Hematopoietic multipotent progenitor cell treated with erythropoietin and hydrocortisone succinate and interleukin-3 and kit ligand, for 15 days (in vitro differentiated cells): ENCODE measurements at places on chromosomes 11 and 22.

- DNase-seq = no peak
These were observed 527.5 kb downstream of the NTM start for GRCh38 chr11:131897956-131898355.

GRCh38 chr11:63874511-63874910 is 35.6 kb downstream of the MARK2 start:
- DNase-seq = no peak

DNA sequence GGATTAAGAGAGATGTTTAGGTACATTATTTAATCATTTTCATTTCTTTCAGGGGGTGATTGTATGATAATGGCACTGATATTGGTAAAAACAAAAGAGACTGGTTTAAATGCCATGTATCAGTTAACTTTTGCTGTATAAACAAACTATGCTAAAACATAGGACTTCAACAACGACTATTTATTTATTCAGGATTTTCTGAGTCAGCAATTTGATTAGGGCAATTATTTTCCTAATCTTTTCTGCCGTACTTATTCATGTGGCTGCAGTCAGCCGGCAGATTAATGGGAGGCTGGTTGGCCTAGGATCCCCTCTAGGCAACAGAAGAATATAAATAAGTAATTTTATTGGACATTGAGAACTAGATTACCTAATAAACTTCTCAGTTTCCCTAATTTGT is 661.7 kb upstream of the RAG2 start:
- no peak for DNase-seq

DNA sequence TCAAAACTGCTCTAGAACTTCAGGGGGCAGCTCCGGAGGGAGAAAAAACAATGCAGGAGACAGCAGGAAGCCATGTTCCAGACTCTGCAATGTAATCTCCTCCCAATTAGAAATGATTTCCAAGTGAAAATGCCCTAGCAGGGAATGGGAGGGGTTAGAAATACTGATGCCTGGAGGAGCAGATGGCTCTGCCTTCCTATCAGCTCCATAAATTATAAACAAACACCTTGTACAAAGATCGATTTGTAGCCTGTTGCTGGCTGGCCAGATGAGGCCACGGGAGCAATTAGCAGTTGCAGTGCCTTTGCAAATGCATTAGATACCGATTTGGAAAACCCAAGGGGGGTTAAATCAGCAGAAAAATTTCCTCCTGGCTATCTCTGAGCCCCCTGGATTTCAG is 46.6 kb upstream of the CHRM4 start:
- no peak for DNase-seq

DNA sequence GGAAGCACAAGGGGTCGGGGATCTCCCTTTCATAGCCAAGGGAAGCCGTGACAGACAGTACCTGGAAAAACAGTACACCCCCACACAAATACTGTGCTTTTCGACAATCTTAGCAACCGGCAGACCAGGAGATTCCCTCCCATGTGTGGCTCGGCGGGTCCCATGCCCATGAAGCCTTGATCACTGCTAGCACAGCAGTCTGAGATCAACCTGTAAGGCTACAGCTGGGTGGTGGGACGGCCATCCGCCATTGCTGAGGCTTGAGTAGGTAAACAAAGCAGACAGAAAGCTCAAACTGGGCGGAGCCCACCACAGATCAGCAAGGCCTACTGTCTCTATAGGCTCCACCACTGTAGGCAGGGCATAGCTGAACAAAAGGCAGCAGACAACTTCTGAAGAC is 180.2 kb upstream of the SOX6 start:
- DNase-seq = no peak

GRCh38 chr11:89436071-89436470 is 55.1 kb downstream of the NOX4 start:
- no peak for DNase-seq

DNA sequence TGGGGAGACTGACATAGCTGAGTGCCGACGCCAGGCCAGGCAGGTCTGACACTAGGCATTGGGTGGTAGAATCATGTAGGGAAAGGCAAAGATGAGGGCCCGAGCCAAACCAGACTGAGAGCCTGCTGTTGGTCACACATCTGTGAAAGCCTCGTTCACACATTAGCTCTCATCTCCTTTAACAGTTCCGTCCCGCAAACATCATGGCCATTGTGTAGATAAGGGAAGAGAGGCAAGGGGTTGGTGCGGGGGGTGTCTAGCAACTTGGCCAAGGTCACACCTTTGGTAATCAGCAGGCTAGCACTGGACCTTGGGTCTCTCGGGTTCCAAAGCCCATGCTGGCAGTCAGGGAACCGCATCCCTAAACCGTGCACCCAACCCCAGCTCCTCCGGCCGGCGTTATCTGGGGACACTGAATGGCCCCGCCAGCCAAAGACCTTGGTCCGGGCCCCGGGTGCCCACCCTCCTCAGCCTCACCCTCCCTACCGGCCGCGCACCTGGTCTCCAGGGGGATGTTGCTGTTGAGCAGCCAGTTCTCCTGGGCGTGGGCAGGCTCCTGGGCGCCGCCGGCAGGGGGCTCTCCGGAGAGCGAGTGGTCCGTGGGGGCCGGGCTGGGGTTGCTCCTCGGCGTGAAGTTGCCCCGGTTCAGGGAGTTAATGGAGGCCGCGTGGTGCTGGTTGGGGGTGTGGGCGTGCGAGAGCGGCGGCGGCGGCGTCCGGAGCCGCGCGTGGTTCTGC is 328.3 kb upstream of the NARS2 start:
- no peak for DNase-seq

DNA sequence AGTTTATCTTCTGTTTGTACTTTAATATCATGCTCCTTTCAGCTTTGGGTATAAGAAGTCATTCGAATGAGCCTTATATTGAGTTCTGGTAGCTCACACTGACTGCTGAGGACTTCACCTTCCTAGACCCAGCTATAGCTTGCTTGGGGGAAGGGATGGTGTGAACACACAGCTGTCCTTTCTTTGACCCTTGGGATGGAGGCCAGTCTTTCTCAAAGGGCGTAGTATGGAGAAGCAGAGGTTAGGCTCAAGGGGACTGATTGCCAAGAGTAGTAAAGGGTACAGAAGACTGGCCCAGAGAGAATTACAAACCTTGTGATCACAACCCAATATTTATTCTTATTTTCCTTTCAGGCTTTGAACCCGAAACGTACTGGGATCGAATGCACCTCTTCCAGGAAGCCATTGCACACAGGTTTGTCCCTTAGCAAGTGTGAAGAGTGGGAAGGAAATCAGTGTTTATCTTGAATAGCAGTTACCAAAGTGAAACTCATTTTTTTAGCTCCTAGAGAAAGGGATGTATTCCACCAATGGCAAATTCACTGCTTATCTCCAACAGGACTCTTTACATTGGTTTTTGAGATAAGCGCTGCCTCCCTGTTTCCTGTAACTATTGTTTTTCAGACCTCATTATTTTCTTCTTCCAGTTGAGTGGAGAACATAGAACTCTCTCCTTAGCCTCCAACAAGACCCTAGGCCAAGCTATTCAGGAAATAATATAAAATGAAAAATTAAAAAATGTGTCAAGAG is 42.8 kb upstream of the YWHAH start:
- no peak for DNase-seq

- DNase-seq = no peak
These were observed 5.5 kb upstream of the MYO18B start for GRCh38 chr22:25736378-25737011.
